Effector memory CD8-positive, alpha-beta T cell (primary cell): ENCODE measurements at places on chromosomes 5 and 9.

GRCh38 chr9:116713271-116713670 lies 26.2 kb downstream of the TRIM32 start:
- no peaks in the 10 kb centered on the region for H3K36me3 ChIP-seq
- no peak for DNase-seq
- no peak overlapping the region for H3K4me3 ChIP-seq
- no peaks in the 10 kb centered on the region for H3K27me3 ChIP-seq
- peaks cover 4% of the 10 kb centered on the region for H3K4me1 ChIP-seq

GRCh38 chr9:80964374-80964773 lies 725.0 kb downstream of the TLE1 start:
- no peak overlapping the region for H3K4me3 ChIP-seq
- no peaks in the 10 kb centered on the region for H3K4me1 ChIP-seq
- no peak overlapping the region for H3K27ac ChIP-seq
- no peak for DNase-seq

GRCh38 chr9:79800578-79800977 lies 228.8 kb downstream of the TLE4 start:
- no peak overlapping the region for H3K27ac ChIP-seq
- H3K27me3 ChIP-seq: no peaks in the 10 kb centered on the region
- no peak overlapping the region for H3K4me3 ChIP-seq
- H3K36me3 ChIP-seq: no peaks in the 10 kb centered on the region
- no peak for DNase-seq

DNA sequence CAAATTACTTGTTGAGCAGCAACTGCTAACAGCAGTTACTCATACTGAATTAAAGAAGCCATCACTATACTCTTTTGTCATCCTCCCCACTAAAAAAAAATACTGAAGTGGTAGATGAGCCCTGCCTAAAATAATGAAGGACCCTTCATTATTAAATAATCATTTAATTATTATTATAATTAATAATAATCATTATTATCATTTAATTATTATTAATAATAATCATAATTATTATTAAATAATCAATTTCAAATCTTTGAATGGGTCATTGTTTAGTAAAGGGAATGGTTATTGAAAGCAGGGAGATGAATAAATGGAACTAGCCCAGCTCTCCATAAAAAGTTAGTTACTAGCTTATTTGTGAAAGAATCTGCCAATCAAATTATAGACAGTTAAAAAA lies 396.4 kb downstream of the NFIB start:
- DNase-seq: no peak
- H3K27ac ChIP-seq: no peak overlapping the region
- no peak overlapping the region for H3K4me3 ChIP-seq

DNA sequence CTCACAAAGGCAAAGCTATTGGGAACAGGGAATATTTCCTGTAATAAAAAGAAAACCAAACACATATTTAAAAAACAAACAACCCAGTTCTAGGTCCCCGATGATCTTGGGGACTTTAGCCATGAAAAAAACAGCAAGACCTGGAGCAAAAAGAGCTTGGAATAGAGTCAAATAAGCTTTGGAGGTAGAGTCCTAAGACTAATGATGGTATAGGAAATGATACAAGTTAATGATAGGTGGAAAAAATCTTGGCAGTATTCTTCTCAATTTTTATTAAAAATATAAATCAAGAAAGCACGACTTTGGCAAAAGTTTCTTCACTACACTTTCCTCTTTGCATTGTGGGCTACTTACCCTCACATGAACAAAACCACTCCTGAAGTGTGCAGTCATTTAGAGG lies 481.5 kb downstream of the EBF1 start:
- H3K27ac ChIP-seq: no peak overlapping the region
- DNase-seq: no peak
- H3K27me3 ChIP-seq: no peaks in the 10 kb centered on the region
- no peaks in the 10 kb centered on the region for H3K36me3 ChIP-seq

DNA sequence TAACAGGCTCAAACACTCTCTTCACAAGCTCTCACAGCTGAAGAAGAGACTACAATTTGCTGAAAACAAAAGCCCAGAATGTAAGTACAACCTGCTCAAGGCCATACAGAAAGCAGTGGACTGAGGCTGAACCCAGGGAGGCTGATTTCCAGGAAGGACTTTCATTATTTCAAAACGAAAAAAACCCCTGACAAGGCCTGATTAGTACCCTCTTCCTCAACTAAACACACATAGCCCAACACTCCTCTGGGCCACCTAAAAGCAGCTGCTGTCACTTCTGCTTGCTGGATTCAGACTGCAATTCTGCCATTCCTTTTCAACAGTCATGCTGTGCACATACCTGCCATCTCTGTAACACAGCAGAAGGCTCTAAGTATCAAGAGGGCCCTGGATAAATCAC lies 18.2 kb downstream of the NRG2 start:
- H3K27me3 ChIP-seq: peaks cover 31% of the 10 kb centered on the region
- H3K36me3 ChIP-seq: no peaks in the 10 kb centered on the region
- no peaks in the 10 kb centered on the region for H3K4me1 ChIP-seq
- no peak overlapping the region for H3K27ac ChIP-seq
- no peak overlapping the region for H3K4me3 ChIP-seq
- no peak for DNase-seq

DNA sequence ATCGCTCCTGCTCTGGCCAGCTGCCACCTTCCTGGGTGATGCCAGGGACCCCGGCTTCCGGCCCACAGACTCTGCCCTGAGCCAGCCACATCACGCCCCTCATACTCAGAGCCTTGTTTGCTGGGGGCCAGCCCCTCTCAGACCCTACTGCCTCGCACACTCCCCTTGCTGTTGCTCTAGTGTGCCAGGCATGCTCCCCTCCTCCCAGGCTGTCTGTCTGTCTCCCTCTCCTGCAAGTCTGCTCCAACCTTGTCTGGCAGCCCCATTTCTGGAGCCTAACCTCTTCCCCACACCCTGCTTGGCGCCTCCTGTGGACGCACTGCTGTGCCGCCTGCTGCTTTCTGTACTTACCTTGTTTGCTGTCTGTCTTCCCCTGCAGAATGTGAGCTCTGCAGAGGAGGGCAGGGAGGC lies 184.7 kb downstream of the HSPA4 start:
- peaks cover 11% of the 10 kb centered on the region for H3K27me3 ChIP-seq
- H3K4me3 ChIP-seq: no peak overlapping the region
- H3K36me3 ChIP-seq: peaks cover 2% of the 10 kb centered on the region

DNA sequence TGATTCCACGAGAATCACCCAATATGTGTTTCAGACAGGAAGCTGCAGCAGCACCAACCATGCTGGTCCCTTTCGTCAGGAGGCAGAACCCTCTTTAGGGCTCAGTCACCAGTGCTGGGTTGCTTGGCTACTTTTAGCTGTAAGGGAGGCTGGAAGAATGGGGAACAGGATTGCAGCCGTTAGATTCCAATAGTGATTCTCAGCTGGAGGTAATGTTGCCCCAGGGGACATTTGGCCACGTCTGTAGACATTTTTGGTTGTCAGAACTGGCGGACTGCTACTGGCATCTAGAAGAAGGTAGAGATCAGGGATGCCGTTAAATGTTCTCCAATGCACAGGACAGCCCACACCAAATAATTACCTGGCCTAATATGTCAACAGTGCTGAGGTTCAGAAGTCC lies 81.8 kb downstream of the ANKRD33B start:
- no peaks in the 10 kb centered on the region for H3K36me3 ChIP-seq
- no peak overlapping the region for H3K27ac ChIP-seq
- DNase-seq: no peak
- H3K4me3 ChIP-seq: no peak overlapping the region

- H3K4me3 ChIP-seq: no peak overlapping the region
- no peak for DNase-seq
- H3K27ac ChIP-seq: no peak overlapping the region
- H3K36me3 ChIP-seq: peaks cover 3% of the 10 kb centered on the region
- no peaks in the 10 kb centered on the region for H3K27me3 ChIP-seq
Observed at GRCh38 chr5:68444048-68444447, 228.5 kb downstream of the PIK3R1 start.

- H3K27ac ChIP-seq: peak overlapping the region; percentile 91
- H3K27me3 ChIP-seq: no peaks in the 10 kb centered on the region
- peaks cover 36% of the 10 kb centered on the region for H3K36me3 ChIP-seq
- DNase-seq: no peak
- H3K4me1 ChIP-seq: peaks cover 54% of the 10 kb centered on the region
Observed at GRCh38 chr5:148843510-148844318, 17.3 kb downstream of the ADRB2 start.

GRCh38 chr5:180568914-180569313 lies 22.4 kb downstream of the SCGB3A1 start:
- no peak for DNase-seq
- peaks cover 62% of the 10 kb centered on the region for H3K36me3 ChIP-seq
- no peaks in the 10 kb centered on the region for H3K4me1 ChIP-seq
- no peaks in the 10 kb centered on the region for H3K27me3 ChIP-seq
- no peak overlapping the region for H3K27ac ChIP-seq

GRCh38 chr9:99265691-99266090 lies 43.6 kb downstream of the SEC61B start:
- peaks cover 9% of the 10 kb centered on the region for H3K4me1 ChIP-seq
- no peak for DNase-seq
- no peak overlapping the region for H3K4me3 ChIP-seq
- H3K27me3 ChIP-seq: peaks cover 15% of the 10 kb centered on the region
- H3K36me3 ChIP-seq: no peaks in the 10 kb centered on the region
- H3K27ac ChIP-seq: no peak overlapping the region

DNA sequence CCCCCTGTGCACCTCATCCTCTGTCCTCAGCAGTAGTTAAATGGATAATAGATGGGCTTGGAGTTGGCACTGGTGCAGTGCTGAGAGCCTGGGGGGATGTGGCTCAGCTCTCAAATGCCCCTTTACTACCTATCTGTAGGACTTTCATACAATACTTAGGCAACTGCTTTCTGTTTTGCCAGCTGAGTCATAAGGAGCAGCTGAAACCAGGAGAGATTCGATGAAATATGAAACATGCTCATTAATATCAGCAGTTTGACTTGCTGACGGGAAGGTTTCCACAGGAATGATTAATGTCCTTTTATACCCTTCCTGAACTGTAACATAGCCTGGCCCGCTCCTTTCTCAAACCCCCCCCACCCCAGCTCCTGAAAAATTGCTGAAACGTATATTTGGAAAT lies 142.6 kb downstream of the SAXO1 start:
- no peaks in the 10 kb centered on the region for H3K4me1 ChIP-seq
- no peaks in the 10 kb centered on the region for H3K36me3 ChIP-seq
- H3K27me3 ChIP-seq: peaks cover 7% of the 10 kb centered on the region
- H3K4me3 ChIP-seq: no peak overlapping the region
- no peak overlapping the region for H3K27ac ChIP-seq
- DNase-seq: no peak

- H3K4me1 ChIP-seq: peaks cover 58% of the 10 kb centered on the region
- H3K4me3 ChIP-seq: peak overlapping the region; percentile 92
- no peaks in the 10 kb centered on the region for H3K27me3 ChIP-seq
- no peak for DNase-seq
- peak overlapping the region; percentile 94 for H3K27ac ChIP-seq
- H3K36me3 ChIP-seq: peaks cover 58% of the 10 kb centered on the region
Observed at GRCh38 chr9:129835860-129836223, 584 bp downstream of the USP20 start.

DNA sequence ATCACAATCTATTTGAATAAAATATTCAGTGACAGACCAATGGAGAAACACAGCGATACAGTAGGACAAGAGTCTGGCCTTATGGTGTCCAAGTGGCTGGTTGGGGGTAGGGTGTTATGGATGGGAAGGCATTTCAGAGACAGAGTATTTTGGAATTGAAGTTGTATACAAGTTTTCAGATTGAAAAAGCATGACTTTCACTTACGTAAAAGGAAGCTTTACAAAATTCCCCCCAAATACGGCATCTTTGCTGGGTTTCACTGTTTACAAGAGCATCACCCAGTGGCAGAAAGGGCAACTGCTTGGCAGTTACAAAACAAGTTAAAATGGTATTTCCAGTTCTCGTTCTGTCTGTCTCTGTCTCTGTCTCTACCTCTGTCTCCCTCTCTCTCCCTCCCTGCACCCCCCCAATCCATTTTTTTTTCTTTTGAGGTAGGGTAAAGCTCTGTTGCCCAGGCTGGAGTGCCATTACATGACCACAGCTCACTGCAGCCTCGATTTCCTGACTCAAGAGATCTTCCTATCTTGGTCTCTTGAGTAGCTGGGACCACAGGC lies 86.2 kb downstream of the PTPN3 start:
- no peak for DNase-seq
- H3K27ac ChIP-seq: no peak overlapping the region
- H3K4me3 ChIP-seq: no peak overlapping the region
- no peaks in the 10 kb centered on the region for H3K36me3 ChIP-seq

GRCh38 chr9:135772702-135773493 lies 70.9 kb downstream of the KCNT1 start:
- DNase-seq: no peak
- H3K4me3 ChIP-seq: no peak overlapping the region
- H3K36me3 ChIP-seq: peaks cover 6% of the 10 kb centered on the region
- no peaks in the 10 kb centered on the region for H3K27me3 ChIP-seq
- no peak overlapping the region for H3K27ac ChIP-seq
- peaks cover 9% of the 10 kb centered on the region for H3K4me1 ChIP-seq

GRCh38 chr9:110065532-110065931 lies 142.4 kb downstream of the C9orf152 start:
- DNase-seq: no peak
- H3K4me3 ChIP-seq: no peak overlapping the region
- H3K27ac ChIP-seq: no peak overlapping the region

DNA sequence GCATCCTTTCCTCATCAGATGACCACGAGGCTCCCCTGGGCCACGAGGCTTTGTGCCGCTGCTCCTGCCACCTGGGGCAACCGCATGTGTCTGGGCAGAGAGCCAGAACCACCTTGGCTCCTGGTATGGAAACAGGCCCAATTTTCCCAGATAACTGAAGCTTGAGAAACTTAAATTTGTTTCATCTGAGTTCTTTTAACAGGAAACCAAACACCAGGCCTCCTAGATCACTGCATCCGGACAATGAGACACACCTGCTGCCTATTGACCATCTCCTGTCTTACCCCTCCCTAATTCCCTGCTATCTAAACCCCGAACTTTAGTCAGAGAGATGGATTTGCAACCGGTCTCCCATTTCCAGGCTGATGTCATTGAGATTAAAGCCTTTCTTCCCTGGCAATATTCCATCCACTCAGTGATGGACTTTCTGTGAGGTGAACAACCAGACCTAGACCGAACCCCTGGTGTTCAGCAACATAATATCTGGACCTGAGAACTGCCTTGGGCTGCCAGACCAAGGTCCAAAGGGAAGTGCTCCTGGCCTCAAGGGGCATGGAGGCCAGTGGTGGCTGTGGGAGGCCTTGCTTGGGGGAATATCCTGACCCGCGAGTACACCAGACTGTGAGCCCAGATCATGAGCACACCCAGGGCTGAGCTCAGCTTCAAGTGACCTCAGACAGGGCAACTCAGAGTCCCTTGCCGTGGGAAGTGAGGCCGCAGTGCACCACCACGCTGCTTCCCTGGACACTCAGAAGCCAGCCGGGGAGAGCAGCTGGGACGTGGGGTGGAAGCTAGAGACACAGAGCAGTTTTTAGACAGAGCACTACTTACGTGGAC lies 199.7 kb downstream of the HSPA4 start:
- H3K27me3 ChIP-seq: peaks cover 12% of the 10 kb centered on the region
- no peak overlapping the region for H3K4me3 ChIP-seq
- H3K27ac ChIP-seq: no peak overlapping the region
- DNase-seq: no peak
- no peaks in the 10 kb centered on the region for H3K36me3 ChIP-seq
- no peaks in the 10 kb centered on the region for H3K4me1 ChIP-seq
